ENCODE measurements at places on chromosomes 7 and 10.

DNA sequence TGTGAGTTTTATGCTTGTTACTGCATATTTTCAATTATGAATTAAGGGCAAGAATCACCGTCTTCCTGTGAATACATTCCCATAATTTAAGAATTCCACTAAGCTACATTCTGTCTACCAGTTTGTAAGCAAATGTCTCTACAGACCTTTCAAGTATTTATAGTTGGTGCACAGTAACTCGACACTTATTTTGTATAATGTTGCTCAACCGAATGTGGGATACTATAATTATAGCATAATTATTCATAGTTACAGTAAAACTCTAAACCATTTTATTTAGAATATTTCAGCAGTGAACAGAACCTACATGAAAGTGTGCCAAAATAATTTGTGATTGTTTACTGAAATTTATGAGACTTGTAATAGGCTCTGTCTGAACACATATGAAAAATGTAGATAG, 17.3 kb upstream of the CUBN start:
- DNase-seq, result no peak

- DNase-seq, result no peak
Measured at GRCh38 chr7:98399890-98400541, 874 bp downstream of the BAIAP2L1 start.

GRCh38 chr7:90726120-90726519, 130.0 kb downstream of the CDK14 start:
- no peak for DNase-seq

- DNase-seq, result no peak
Measured at GRCh38 chr7:32163896-32164295, 93.7 kb upstream of the PDE1C start.

- no peak for DNase-seq
Measured at GRCh38 chr10:6338361-6338760, 135.6 kb downstream of the PFKFB3 start.

DNA sequence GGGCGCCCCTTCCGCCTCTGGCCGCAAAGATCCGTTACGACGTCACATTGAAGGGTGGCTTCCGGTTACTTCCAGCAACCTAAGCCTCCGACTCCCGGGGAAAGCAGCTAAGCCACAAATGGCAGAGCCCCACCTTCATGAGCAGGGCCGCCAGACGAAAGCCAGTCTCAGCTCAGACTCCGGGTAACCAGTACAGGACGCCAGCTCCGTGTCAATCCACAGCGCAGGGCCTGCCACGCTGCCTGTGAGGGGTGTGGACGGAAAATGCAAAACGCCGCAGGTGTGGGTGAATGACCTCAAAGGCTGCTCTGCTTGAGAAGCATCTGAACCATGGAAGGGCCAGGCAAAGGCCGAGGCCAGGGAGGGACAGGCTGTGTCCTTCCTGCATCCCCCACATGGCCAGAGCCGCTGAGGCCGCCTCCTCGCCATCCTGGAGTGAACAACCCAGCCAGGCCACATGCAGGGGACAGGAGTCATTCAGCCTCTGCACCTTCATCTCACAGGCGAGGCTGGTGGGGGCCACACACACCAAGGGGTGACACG, 53.5 kb upstream of the PPP2R2D start:
- DNase-seq, result no peak

- peak; percentile 5 for DNase-seq
Measured at GRCh38 chr10:104028146-104028545, 57.5 kb downstream of the COL17A1 start.

GRCh38 chr10:125005312-125006187, 63.6 kb downstream of the ZRANB1 start:
- DNase-seq, result no peak

DNA sequence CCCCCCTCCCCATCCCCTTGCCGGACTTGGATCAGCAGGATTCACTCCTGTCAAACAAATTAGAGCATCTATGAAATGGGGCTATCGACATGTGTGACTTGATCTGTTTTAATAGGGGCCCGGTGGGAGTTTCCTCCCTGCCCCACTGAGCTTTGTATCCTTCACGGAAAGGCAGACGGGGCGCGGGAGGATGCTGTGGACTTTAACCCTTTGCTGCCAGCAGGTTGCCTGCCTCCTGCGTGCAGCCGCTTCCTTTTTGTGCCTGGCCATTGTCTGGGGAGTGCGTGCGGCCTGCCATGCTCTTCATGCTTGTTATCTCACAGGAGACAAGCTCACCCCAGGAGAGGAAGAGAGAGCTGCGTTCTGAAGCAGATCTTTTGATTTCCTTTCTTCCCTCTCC, 512.8 kb upstream of the GALNT17 start:
- no peak for DNase-seq

GRCh38 chr10:126959906-126960685, 54.9 kb downstream of the DOCK1 start:
- no peak for DNase-seq

GRCh38 chr10:93330824-93331223, 151.3 kb downstream of the MYOF start:
- no peak for DNase-seq

GRCh38 chr10:104487794-104488438, 134.3 kb downstream of the CFAP58 start:
- DNase-seq, result no peak

- no peak for DNase-seq
Measured at GRCh38 chr7:128174386-128174785, 66.7 kb upstream of the LEP start.

DNA sequence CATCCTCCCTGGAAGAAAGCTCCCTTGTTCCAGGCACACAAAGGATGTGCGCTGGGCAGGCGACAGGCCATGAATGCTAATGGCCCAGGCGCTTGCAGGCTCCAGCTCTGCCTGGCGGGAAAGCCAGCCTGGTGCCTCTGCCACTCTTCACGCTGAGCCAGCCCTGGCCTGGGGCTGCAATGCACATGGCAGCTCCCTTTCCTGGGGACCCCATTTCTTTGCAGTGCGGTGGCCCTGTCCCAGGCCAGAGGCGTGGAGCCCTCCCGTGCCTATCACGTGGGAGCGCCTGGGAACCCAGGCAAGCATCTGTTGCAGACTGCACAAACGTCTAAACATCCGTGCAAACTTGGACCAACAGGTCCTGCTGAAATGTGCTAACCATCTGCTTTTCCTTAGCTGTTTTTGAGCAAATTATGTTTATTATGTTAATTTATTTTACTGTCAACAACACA, 152.1 kb upstream of the LYZL2 start:
- no peak for DNase-seq

- DNase-seq, result no peak
Measured at GRCh38 chr10:23568996-23569395, 130.1 kb downstream of the OTUD1 start.

GRCh38 chr7:114414156-114415063, at the start of gene FOXP2:
TSS of gene FOXP2 (plus strand) at chr7:114414815. CDS start at chr7:114426512, 11,697 bp downstream.
- DNase-seq, result no peak

DNA sequence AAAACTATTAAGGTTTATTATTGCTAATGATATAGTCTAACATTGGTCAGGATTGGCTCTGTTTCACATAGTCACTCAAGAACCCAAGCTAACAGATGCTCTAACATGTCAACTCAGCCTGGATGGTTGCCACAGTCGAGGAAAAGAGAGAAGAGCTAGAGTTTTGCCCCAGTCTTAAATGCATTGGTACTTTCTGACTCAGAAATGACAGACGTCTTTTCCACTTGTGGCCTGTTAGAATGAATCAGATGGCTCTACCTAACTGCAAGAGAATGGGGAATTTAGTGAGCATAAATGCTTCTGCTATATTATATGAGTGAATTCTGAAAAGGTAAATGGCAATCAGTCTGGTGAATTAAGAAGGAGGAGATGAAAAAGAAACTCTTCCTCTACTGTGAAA, 13.9 kb downstream of the HECTD2 start:
- DNase-seq, result no peak

DNA sequence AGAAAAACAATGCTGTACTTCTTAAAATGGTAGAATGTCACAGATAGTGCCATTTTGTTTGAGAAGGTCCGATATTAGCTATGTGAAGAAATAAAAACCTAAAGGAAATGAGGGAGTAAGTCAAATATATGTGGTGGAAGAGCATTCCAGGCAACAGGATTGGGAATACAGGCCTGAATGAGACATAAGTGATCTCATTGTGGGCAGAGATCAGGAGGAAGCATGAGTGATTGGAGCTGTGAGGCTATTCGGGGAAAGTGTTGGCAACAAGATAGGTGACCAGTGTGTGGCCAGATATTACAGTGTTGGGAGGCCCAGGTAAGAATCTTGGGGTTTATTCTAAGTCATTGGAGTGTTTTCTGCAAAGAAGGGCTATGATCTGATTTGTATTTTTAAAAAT, 41.3 kb upstream of the AGMO start:
- DNase-seq, result no peak

DNA sequence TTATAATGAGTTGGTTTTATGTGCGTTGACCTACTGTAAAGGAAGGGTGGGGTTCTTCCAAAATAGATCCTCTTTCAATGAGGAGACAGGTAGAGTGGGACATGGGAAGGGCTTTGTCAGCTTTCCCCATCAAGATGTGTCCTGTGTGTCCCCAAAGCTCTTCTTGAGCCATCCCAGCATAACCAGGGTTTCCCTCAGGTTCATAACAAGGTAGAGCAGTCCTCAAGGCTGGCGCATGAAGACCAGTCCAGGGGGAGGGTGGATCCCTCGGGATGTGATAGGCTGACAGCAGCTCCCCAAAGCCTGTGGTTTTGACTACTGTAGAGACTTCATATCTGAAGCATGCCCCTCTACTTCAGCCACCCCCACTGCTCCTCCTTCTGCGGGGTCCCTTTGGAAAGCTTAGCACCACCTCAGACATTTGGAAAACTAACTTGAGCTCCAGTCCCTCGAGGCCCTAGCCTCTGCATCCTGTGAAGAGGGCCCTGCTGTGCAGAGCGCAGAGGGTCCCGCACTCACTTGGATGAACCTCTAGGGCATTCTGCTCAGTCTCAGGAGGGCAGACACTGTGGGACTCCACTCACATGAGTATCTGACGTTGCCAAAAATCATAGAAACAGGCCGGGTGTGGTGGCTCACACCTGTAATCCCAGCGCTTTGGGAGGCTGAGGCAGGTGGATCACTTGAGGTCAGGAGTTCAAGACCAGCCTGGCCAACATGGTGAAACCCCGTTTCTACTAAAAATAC, 1.1 kb upstream of the GIMAP8 start:
- DNase-seq, result no peak
